DND-41 (cell line): ENCODE measurements at places on chromosomes 7 and 10.

- DNase-seq = no peak
- H3K27me3 ChIP-seq = no peaks in the 10 kb centered on the region
- H3K4me1 ChIP-seq = no peaks in the 10 kb centered on the region
Measured at GRCh38 chr7:41006306-41006995, 696.4 kb downstream of the INHBA start.

DNA sequence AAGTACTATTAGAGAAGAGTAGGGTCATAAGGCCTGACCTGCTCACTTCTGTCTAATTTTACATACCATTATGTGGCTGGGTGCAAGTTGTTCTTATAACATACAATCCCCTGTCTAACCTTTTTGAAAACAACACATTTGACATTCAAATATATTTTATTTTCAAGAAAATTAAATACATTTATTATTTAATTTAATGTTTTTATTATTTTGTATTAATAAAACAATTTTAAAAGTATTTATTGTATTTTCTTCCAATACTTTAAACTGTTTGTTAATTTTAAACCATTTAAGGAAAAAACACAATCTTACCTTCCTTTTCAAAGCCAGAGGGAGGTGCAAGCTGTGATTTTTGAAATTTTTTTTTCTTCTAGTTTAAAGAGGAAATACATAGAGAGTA is 232.8 kb downstream of the KCND2 start:
- no peaks in the 10 kb centered on the region for H3K27me3 ChIP-seq
- no peak for DNase-seq
- no peak overlapping the region for H3K4me3 ChIP-seq
- H3K4me1 ChIP-seq = no peaks in the 10 kb centered on the region

GRCh38 chr10:124287791-124288190 is 130.9 kb downstream of the OAT start:
- H3K27me3 ChIP-seq = no peaks in the 10 kb centered on the region
- DNase-seq = no peak
- H3K36me3 ChIP-seq = no peaks in the 10 kb centered on the region

- DNase-seq = no peak
- H3K4me1 ChIP-seq = no peaks in the 10 kb centered on the region
- H3K27me3 ChIP-seq = no peaks in the 10 kb centered on the region
- peaks cover 60% of the 10 kb centered on the region for H3K36me3 ChIP-seq
- H3K27ac ChIP-seq = no peak overlapping the region
- H3K4me3 ChIP-seq = no peak overlapping the region
Measured at GRCh38 chr10:27225011-27225590, 15.5 kb downstream of the ACBD5 start.

GRCh38 chr7:7867846-7868571 is 100.6 kb upstream of the GLCCI1 start:
- no peaks in the 10 kb centered on the region for H3K27me3 ChIP-seq
- no peaks in the 10 kb centered on the region for H3K36me3 ChIP-seq
- no peak for DNase-seq
- H3K4me3 ChIP-seq = no peak overlapping the region

GRCh38 chr10:44358080-44358771 is 26.7 kb downstream of the CXCL12 start:
- no peaks in the 10 kb centered on the region for H3K4me1 ChIP-seq
- no peak overlapping the region for H3K27ac ChIP-seq
- no peak for DNase-seq
- peaks cover 12% of the 10 kb centered on the region for H3K27me3 ChIP-seq
- no peak overlapping the region for H3K4me3 ChIP-seq
- H3K36me3 ChIP-seq = no peaks in the 10 kb centered on the region

- no peak for DNase-seq
- 0 out of 2 replicates have a peak, but pooled peaks cover 7% of the 10 kb centered on the region for H3K4me1 ChIP-seq
- no peaks in the 10 kb centered on the region for H3K27me3 ChIP-seq
- H3K4me3 ChIP-seq = no peak overlapping the region
- no peak overlapping the region for H3K27ac ChIP-seq
- no peaks in the 10 kb centered on the region for H3K36me3 ChIP-seq
Measured at GRCh38 chr7:43491984-43492383, 90.9 kb upstream of the STK17A start.

GRCh38 chr10:6979371-6979770 is 399.3 kb upstream of the PRKCQ start:
- DNase-seq = no peak
- no peaks in the 10 kb centered on the region for H3K36me3 ChIP-seq
- peaks cover 30% of the 10 kb centered on the region for H3K4me1 ChIP-seq

GRCh38 chr7:43655584-43655983 is 72.7 kb downstream of the STK17A start:
- no peak overlapping the region for H3K4me3 ChIP-seq
- peaks cover 22% of the 10 kb centered on the region for H3K4me1 ChIP-seq

DNA sequence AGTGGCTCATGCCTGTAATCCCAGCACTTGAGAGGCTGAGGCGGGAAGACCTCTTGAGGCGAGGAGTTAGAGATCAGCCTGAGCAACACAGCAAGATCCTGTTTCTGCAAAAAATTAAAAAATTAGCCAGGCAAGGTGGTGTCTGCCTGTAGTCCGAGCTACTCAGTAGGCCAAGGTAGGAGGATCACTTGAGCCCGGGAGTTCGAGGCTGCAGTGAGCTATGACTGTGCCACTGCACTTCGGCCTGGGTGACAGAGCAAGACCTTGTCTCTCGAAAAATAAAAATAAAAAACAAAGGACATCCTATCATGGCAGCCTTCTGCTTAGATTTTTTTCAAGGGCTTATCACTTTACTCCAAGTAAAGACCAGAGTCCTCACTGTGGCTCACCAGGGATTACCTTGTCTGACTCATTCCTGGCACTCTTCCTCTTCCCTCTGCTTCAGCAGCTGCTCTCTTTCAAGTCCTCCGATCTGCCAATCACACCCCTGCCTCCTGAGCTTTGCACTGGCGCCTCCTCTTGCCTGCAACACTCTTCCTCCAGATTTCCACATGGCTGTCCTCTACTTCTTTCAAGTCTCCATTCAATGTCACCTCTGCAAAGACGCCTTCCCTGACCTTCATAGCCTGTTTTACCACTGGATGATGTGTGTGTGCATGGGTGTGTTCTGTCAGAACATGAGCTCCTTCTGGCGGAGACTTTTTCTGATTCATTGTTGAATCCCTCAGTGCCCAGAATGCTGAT is 7.7 kb downstream of the PRTFDC1 start:
- no peak overlapping the region for H3K27ac ChIP-seq
- no peak overlapping the region for H3K4me3 ChIP-seq
- H3K4me1 ChIP-seq = no peaks in the 10 kb centered on the region
- no peaks in the 10 kb centered on the region for H3K36me3 ChIP-seq

GRCh38 chr10:129792141-129792540 is 171.9 kb downstream of the EBF3 start:
- no peaks in the 10 kb centered on the region for H3K4me1 ChIP-seq
- DNase-seq = no peak
- H3K27me3 ChIP-seq = no peaks in the 10 kb centered on the region
- no peak overlapping the region for H3K27ac ChIP-seq
- H3K36me3 ChIP-seq = no peaks in the 10 kb centered on the region

DNA sequence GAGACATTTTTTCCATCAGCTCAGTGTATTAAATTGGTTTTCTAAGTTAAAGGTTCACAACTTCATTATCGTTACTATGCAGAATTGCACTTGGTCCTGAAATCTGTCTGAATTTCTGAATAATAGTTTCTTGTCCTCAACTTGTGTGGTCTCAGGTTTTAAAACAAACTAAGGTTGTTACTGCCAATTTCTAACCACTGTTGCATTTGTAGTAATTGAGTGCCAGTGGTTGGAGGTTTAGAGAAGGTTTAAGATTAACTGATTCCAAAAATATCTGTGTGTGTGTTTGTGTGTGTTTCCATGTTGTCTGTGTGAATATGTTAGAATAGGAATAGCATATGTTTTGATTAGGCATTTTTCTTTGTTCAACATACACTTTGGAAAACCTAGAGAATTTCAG is 395.9 kb downstream of the AUTS2 start:
- DNase-seq = no peak
- no peak overlapping the region for H3K27ac ChIP-seq
- no peaks in the 10 kb centered on the region for H3K27me3 ChIP-seq
- no peaks in the 10 kb centered on the region for H3K4me1 ChIP-seq

DNA sequence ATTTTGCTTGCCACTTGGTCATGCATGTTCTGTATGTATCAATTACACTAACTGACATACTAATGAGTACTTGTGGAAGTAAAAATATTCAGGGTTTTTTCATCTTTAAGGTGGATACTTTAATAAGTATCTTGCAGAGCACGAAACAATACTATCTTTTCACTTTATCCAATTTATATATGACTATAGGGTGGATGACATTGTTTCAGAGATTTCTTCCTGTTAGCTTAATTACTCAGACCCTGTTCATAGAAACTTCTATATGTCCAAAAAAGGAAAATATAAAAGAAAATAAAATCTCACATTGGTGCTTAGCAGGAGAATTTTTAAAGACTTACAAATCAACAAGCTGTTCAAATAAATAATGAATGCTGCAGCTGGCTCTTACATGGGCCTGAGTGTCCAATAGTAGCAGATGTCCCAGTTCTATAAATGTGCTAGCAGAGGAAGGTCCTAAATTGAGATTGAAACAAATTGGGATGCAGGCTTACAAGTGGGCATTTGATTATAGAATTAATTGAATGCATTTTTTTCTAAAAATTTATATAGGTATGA is 91.5 kb upstream of the THSD7A start:
- no peaks in the 10 kb centered on the region for H3K4me1 ChIP-seq
- DNase-seq = no peak
- no peaks in the 10 kb centered on the region for H3K27me3 ChIP-seq
- H3K27ac ChIP-seq = no peak overlapping the region
- no peak overlapping the region for H3K4me3 ChIP-seq

DNA sequence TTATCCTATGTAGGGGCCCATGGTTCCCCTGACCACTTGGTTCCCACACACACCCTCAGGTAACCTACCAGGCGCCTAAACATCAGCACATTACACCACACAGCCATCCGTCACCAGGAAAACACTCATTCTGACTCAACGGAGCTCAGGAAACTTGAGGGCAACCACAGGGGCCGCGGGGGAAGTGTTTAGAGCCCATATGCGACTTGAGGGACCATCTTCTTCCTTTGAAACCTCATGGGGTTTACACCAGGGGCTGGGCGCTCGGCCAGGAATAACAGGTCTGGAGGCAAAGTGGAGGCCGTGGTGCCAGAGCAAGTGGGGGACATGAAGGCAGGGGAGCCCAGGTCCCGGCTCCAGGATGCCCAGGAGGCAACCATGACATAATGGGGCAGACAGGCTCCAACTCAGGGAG is 1.5 kb downstream of the STX1A start:
- no peak overlapping the region for H3K4me3 ChIP-seq
- no peak overlapping the region for H3K27ac ChIP-seq
- H3K27me3 ChIP-seq = peaks cover 17% of the 10 kb centered on the region

- no peak overlapping the region for H3K27ac ChIP-seq
- no peaks in the 10 kb centered on the region for H3K36me3 ChIP-seq
- H3K4me1 ChIP-seq = peaks cover 6% of the 10 kb centered on the region
- DNase-seq = no peak
Measured at GRCh38 chr10:93478873-93479272, 3.3 kb downstream of the MYOF start.

- H3K4me3 ChIP-seq = no peak overlapping the region
- H3K27me3 ChIP-seq = no peaks in the 10 kb centered on the region
- no peak overlapping the region for H3K27ac ChIP-seq
- no peak for DNase-seq
- no peaks in the 10 kb centered on the region for H3K4me1 ChIP-seq
Measured at GRCh38 chr10:104910712-104911111, 269.6 kb downstream of the SORCS3 start.

DNA sequence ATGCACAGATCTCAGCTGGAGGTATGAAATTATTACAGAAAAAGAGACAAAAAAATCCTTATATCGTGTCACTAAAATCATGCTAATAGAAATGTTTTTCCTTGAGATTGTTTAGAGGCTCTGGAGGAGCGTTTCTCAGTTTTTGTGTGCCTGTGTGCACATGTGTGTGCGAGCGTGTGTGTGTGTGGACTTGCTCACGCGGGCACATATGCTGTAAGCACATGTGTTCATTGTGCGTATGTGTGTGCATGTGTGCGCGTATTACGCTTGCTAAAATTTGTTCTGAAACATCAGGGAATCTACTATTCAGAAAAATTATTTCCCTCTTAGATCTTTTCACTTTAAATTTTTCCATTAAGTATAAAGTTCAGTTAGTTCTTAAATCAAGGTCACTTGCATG is 1111.2 kb downstream of the NRG3 start:
- no peaks in the 10 kb centered on the region for H3K27me3 ChIP-seq
- DNase-seq = no peak
- H3K4me1 ChIP-seq = no peaks in the 10 kb centered on the region

DNA sequence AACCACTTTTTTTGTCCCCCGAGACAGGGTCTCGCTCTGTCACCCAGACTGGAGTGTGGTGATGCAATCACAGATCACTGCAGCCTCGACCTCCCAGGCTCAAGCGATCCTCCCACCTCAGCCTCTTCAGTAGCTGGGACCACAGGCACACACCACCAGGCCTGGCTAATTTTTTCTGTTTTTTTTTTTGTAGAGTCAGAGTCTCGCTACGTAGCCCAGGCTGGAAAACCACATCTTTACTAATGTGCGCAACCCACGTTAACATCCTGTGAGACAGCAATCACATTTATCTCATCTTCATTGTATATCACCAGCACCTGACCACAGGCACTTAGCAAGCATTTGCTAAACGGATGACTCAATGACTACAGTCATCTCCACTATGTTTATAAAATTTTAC is 77.8 kb upstream of the ATP6V0A4 start:
- H3K27ac ChIP-seq = peak overlapping the region; percentile 29; the same call in 1 of the 2 replicates
- H3K4me1 ChIP-seq = peaks cover 18% of the 10 kb centered on the region
- DNase-seq = peak; percentile 80
- H3K27me3 ChIP-seq = no peaks in the 10 kb centered on the region
- H3K36me3 ChIP-seq = no peaks in the 10 kb centered on the region

DNA sequence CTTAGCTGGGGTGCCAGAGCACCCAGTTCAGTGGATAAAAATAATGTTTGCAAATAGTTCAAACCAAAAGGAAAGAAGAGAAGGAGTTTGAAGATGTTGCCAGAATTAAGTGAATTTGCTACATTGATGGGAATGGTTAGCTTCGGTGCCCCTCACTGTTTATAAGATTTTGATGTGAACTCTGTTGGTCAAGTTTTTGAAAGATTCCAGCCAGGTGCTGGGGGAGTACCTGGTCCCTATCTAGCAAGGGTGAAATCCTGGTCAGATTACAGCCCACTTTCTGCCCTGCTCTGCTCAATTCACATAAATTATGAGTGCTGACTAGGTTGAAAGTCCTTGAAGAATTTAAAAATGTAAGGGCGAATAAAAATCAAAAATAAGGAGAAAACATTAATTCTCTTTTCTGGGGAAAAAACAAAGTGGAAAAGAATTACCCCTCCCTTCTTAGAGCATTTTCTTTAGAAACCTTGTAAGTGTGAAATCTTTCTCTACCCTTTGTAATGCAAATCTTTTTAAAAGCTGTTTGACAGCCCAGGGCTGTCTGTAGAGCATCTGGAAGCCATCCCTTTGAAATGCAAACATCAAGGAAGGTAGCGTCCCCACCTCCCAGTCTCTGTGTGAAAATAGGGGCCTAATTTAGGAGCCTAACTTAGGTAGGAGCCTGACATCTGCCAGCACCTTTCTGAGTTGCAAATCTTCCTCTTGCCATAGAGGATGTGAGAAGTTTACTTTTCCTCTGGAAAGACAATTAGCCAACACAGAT is 1.4 kb upstream of the GIMAP5 start:
- H3K4me3 ChIP-seq = no peak overlapping the region
- peaks cover 31% of the 10 kb centered on the region for H3K36me3 ChIP-seq
- peak overlapping the region; percentile 95 for H3K27ac ChIP-seq
- no peaks in the 10 kb centered on the region for H3K27me3 ChIP-seq
